ENCODE measurements at places on chromosomes 11 and 22.

DNA sequence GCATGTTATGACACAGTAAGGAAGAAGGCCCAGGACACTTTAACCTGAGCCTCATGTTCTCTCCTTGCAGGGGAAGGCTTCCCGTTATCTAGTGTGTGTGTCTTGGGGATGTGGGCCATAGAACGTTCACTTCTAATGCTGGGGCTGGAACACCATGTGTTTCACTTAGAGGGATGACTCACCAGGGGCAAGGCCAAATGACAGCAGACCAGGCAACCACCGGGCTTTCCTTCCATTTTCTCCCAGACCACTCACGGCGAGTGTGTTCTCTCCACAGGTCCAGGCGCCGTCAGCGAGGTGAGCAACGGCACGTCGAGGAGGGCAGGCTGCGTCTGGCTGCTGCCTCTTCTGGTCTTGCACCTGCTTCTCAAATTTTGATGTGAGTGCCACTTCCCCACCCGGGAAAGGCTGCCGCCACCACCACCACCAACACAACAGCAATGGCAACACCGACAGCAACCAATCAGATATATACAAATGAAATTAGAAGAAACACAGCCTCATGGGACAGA, 964.4 kb downstream of the NTM start:
- no peak for DNase-seq

DNA sequence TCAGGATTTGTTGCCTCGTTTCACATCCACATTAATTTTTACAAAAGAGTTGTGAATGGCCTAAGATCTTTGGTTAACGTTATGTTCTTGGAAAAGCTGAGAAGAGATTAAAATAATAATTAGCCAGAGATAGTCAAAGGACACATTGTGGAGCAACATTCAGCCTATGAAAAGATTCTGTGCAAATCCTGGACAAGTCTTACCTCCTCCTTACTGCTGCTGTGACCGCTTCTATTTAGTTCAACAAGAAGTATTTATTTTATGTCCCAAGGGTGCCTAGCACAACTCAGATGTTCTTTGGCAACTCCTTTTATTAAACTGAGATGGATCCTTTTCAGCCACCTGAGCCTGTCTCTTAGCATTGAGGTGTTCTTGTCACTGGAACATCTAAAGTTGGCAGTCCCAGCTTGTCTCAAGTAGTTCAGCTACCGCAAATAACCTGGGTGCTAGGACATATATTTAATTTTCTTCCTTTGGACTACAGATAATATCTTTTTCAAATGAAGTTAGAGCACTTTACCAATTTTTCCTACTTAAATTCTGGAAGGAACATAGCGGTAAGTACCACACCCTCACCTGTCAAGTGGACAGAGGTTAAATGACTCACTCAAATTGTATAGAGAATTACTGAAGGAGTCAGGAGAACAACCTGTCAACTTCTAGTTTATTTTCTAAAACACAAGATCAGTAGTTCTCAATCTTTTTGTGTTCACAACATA, 80.5 kb upstream of the CHRM4 start:
- no peak for DNase-seq

DNA sequence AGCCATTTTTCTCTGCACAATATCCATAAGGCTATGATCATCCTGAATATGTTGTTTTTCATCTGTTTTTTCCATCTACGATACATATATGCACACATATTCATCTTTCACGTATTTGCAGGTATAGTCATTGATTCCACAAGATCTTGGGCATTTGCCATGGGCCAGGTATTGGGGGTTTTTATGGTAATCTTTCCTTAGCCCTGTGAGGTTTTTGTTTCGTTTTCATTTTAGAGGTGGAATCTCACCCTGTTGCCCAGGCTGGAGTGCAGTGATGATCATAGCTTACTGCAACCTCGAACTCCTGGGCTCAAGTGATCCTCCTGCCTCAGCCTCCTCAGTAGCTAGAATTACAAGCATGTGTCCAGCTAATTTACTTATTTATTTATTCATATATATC, 20.0 kb downstream of the CD6 start:
- DNase-seq = no peak

DNA sequence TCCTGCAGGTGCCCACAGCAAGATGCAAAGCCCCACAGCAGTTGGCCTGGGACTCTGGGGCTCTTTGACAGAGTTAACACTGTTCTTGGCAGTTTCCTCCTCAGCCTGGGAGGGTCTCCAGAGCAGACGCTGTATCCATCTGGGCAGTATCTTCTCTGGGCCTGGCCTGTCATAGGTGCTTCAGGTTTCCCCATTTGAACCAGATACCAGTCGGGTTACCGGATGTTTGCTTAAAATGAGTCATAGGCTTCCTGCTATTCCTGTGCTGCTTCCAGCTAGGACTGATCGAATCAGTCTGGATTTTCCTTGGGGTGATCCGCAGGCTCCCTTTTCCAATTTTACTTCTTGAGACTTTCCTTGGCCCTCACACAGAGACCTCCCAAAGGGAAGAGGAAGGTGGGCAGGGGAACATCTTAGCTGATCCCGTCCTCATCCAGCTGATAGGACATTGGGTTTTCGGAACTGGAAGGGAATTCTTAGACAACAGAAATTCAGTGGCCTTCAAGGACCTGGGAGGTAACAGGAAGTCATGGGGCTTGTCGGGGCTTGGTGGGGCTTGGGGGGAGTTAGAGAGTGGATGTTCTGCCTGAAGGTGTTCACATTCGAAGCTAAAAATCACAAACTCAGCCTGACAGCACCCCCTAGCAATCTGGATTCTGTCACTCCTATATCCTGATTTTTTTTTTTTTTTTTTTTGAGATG, 2.4 kb upstream of the RANGAP1 start:
- DNase-seq = peak; percentile 91

DNA sequence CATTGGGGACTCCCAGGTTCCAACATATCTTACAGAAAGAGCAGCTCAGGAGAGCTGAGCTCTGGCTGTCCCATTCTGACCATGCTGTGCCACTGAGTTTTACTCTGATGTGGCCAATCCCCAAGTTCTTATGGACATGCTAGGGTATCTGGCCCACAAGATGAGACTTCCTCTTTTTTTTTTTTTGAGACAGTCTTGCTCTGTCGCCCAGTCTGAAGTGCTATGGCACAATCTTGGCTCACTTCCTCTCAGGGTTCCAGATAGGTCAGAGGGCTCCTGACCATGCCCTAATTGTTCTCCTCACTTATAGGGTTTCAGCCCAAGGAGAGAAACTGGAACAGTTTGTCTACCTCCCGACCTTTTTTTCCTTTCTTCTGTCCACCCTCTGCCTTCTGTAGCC, 152.3 kb upstream of the CCDC90B start:
- DNase-seq = no peak

- no peak for DNase-seq
Observed at GRCh38 chr11:122803306-122803705, 35.0 kb upstream of the CRTAM start.

GRCh38 chr11:77400775-77401449, 73.0 kb downstream of the PAK1 start:
- no peak for DNase-seq

DNA sequence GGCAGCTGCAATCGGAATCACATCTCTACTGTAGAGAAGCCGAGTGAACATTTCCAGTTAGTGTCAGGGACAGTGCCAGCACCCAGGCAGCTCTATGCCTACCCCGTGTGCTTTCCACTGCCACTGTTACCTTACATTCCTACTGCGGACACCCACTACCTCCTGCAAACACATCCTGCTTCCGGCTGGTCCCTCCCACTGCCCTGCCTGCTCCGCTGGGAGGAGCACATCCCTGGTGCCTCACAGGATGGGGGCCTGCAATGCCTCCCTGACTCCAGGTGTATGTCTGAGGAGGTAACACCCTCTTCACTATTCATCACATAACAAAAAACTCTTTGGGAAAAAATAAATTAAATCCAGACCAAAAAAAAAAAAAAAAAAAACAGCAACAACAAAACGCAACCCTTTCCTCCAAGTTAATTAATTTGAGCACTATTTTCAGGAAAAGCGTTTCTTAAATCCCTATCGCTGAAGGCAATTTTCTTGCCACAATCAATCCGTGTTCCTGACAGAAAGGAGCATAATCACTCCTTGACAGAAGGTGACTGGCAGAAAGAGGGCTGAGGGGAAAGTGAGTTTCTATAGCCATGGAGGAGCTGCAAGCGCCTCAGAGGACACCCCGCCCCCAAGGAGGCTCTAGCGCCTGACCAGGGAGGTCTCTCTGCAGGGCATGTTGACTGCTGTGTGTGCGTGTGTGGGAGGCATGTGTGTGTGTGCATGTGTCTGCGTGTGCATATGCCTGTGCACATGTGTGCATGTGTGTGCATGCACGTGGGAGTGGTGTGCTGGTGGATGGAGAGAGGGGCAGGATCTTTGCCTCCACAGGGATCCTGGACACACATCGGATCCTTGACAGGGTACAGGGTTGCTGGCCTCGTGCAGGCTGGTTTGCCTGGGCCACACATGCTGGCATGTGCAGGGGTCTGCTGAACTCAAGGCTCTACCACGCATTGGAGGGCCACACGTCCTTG, 134.8 kb upstream of the NTM start:
- DNase-seq = no peak

DNA sequence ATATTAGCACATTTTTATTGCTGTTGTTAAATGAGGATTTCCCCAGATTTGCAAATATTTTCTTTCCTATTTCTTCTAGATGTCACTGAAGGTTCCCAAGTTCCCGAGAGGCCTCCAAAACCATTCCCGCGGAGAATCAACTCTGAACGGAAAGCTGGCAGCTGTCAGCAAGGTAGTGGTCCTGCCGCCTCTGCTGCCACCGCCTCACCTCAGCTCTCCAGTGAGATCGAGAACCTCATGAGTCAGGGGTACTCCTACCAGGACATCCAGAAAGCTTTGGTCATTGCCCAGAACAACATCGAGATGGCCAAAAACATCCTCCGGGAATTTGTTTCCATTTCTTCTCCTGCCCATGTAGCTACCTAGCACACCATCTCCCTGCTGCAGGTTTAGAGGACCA, 17.5 kb downstream of the MCAM start:
- DNase-seq = no peak

GRCh38 chr11:103798446-103798845, 238.0 kb upstream of the DDI1 start:
- no peak for DNase-seq
